ENCODE measurements at places on chromosomes 1 and 21. TPM values are rescaled to one million over a fixed set of nuclear protein-coding genes. Genes with fewer than 3 reads are reported as not detected.

Gene NUP210L
- 0.10 TPM for total RNA-seq

Gene FCGR3B
- total RNA-seq, result not detected

Gene NCF2
- total RNA-seq, result 0.25 TPM

Gene KRTAP10-9
- total RNA-seq, result not detected

Gene C1orf185
- not detected for total RNA-seq

All from HCT116 (cell line).